NCI-H446 (cell line): ENCODE measurements at places on chromosomes 12 and 14.

DNA sequence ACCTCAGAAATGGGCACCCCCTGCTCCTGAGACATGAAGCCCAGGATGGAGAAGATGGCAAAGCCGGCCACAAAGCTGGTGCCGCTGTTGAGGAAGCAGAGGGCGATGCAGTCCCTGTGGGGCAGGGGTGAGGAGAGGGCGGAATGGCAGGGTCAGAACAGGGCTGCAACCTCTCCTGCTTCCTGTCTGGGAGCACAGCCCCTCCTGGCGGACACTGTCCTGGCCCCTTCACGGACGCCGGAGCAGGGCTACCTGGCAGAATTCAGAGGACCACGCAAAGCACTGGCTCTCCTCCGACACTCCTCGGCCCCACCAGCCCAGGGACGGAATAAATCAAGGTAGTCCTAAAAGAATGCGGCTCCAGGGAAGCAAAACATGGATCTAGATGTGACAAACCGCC, 12.4 kb upstream of the SLC6A12 start:
- no peak for DNase-seq

- DNase-seq: no peak
Observed at GRCh38 chr14:96086574-96087077, 47.5 kb downstream of the C14orf132 start.

GRCh38 chr14:96637521-96637920, 135.3 kb downstream of the PAPOLA start:
- no peak for DNase-seq

GRCh38 chr12:109763201-109763841, 49.7 kb downstream of the FAM222A start:
- no peak for DNase-seq

DNA sequence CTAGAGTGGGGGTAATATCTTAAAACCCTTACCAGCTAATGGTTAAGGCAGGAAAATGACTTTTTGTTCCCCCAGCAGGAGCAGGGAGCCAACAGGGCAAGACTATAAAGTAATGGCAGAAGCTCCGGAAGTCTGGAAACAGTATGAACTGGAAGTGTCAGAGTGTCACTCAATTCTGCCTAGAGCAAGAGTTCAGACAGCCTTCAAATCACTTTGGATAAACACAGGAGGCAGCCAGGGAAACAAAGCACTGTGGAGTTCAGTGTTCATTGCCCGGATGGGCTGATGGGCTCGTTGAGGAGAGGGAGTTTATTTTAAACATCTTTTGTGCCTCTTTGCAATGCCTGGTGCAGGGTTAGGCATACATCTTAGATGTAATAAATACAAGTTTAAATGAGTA, 16.5 kb upstream of the DYRK2 start:
- no peak for DNase-seq

GRCh38 chr14:57823015-57823660, 42.8 kb downstream of the SLC35F4 start:
- DNase-seq: no peak

- no peak for DNase-seq
Observed at GRCh38 chr12:10384191-10384590, 5.7 kb downstream of the KLRK1 start.

GRCh38 chr12:131218923-131219669, 265.4 kb downstream of the ADGRD1 start:
- no peak for DNase-seq

DNA sequence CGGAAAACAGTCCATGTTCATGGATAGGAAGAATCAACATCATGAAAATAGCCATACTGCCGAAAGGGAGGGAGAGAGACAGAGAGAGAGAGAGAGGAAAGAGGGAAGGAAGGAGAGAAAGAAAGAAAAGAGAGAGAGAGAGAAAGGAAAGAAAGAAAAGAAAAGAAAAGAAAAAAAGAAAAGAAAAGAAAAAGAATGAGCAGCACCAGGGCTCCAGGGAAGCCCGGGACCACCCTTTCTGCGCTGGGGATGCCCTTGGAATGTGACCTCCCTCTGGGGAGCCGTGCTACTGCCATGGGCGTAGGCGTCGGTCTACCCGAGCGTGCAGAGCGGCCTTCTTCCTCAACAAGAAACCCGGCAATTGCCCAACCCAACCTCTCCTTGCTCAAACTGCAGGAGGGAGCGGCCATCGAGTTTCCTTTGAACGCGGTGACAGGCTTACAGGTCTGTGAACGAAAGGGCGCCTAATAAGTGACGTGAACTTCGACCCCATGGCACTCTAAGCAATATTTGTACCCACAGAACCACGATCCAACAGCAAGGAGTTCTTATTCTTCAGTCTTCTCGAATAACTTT, 16.9 kb downstream of the OR6S1 start:
- DNase-seq: peak; percentile 49

GRCh38 chr12:76696186-76696585, 67.7 kb upstream of the ZDHHC17 start:
- DNase-seq: no peak

GRCh38 chr12:67222302-67222701, 46.9 kb upstream of the CAND1 start:
- peak; percentile 77 for DNase-seq

- no peak for DNase-seq
Observed at GRCh38 chr14:72619881-72620280, 274.0 kb downstream of the DPF3 start.

- DNase-seq: no peak
Observed at GRCh38 chr12:1650260-1650977, 21.4 kb downstream of the WNT5B start.
